Type B pancreatic cell (in vitro differentiated cells): ENCODE measurements at places on chromosomes 5 and 9.

GRCh38 chr9:113598451-113598850 lies 134.9 kb downstream of the RGS3 start:
- DNase-seq = no peak

DNA sequence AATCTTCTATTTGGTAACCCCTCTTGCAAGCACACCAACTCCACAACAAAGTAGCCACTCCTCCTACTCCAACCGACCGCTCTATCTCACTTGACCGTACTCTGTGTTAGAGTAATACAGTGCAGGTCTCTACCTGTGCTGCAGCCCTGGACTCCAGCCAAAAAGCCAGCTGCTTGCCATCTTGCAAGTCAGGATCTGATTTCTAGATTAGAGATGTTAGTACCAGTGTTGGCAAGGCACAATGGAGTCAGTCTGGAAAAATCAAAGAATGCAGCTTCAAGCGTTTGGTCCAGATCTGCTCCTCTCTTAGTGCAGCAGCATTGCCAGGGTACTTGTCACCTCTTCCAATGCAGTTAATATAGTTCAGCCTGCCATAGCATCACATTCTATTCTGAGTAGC lies 477.6 kb downstream of the ZSWIM6 start:
- no peak for DNase-seq

GRCh38 chr9:12955510-12956163 lies 180.8 kb downstream of the LURAP1L start:
- DNase-seq = no peak

DNA sequence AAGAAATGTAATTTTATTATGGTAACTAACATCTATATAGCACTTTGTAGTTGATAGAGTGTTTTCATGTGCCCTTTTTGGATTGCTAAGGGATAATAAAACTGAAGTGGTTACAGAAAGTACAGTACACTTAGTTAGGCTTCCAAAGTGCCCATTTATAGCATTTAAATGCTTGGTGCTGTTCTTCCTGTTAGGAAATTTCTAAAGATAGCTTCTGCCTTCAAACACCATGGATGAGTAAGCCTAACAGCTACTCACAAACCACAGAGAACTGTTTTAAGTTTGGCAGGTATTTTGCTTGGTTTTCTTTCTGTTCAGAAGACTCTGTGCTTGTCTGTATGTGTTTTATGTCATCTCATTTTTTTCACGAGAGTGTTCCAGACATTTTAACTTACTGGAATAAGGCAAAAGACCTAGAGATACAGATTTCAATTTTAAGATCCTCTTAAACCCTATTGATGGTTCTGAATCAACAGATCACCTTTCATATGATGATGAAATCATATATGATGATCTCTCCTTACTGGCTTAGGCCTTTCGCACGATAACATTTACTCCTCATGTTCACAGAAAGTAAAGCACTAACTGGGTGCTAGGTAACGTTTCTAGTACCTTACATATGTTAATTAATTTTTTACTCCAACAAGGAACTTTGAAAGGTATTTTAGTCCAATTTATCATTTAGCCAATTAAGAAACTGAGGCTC lies 4.4 kb downstream of the RIMOC1 start:
- DNase-seq = no peak

GRCh38 chr5:128766406-128766805 lies 198.9 kb upstream of the SLC27A6 start:
- DNase-seq = no peak

DNA sequence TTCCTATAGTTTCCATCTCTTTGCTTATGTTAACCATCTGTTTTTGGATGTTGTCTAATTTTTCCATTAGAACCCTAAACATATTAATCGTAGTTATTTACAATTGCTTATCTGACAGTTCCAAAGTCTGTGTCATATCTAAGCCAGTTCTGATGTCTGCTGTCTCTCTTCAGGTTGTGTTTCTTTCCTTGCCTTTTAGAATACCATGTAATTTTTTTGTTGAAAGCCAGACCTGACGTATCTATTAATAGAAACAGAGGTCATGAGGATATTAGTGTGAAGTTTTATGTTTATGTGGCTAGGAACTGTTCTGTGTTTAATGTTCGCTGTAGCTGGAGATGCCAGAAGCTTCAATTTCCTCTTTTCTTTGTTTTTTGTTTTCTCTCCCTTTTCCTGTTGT lies 52.2 kb downstream of the ZNF618 start:
- DNase-seq = no peak

- no peak for DNase-seq
Observed at GRCh38 chr5:113042491-113043243, 66.1 kb downstream of the DCP2 start.

DNA sequence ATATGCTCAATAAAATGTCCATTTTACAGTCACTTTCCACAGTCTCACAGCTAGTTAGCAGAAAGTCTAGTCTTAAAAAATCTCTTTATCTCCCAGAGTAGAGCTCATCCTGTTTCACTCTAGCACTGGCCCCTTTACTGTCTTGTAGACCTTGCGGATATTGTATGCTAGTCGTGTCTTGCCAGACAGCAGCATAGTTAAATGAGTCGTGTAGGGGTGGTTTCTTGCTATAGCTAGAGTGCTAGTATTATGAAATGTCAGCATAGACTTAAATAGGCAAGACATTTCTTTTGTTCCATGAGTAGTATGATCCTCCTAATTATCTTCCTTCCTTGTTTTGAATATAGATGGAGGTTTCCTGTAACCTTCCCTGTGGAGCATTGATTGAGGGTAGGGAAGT lies 77.4 kb downstream of the C7 start:
- no peak for DNase-seq

DNA sequence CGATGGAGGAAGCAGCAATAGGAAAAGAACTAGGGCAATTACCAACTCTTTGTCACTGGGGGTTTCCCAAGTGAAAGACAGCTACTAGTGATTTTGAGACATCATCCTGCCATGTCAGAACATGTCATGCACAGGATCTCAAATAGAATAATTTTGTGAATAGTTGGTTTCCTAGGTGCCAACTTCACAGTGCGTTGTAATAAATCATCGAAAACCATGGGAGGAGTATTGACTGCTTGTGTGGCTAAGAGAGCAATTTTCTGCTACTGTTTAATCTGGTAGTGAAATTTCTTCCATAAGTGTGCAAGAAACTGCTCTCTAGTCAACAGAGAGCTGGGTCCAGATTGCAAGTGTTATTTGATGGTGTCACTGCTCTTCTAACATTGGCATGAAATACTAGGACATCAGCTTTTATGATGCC lies 168.6 kb downstream of the NNT start:
- no peak for DNase-seq

- no peak for DNase-seq
Observed at GRCh38 chr5:42381973-42382372, 41.3 kb upstream of the GHR start.

GRCh38 chr9:130022566-130023143 lies 20.3 kb downstream of the FNBP1 start:
- no peak for DNase-seq

- no peak for DNase-seq
Observed at GRCh38 chr5:153562189-153562588, 71.7 kb downstream of the GRIA1 start.

DNA sequence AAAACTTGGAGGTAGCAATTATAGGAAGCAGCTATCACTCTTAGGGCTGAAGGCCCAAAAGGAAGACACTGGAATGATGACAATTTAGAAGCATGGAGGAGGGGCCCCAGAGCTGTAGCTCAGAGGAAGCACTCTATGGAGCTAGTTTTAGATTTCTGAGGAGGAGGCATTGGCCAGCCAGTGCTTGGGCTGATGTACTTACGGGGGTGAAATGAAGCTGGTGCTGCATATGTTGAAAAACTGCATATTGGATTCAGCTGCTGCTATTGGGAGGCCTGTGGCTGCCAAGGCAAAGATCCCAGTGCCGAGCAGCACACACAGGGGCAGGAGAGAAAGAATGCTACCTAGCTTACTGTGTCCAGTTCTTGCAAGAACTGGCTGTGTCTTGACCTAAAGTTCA lies 53.9 kb upstream of the HMHB1 start:
- no peak for DNase-seq

- no peak for DNase-seq
Observed at GRCh38 chr5:131282235-131282634, 18.4 kb downstream of the CDC42SE2 start.

DNA sequence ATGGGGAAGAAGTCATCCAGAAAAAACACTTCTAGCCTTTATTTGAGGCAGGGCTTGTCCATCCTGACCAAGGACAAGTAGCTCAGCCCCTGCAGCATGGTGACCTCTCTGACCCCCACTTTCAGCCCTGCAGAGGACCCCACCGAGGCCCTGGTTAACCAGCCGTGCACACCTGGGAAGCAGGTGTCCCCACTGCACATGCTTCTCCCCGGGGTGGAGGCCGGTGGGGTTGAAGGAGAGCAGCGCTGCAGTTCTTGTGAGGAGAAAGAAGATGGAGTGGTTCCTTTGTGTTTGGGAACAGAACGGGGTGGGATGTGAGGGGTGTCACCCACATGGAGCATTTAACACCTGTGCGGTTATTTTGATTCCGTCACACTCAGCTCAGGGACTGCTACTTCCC lies 21.1 kb upstream of the ZBTB34 start:
- no peak for DNase-seq

DNA sequence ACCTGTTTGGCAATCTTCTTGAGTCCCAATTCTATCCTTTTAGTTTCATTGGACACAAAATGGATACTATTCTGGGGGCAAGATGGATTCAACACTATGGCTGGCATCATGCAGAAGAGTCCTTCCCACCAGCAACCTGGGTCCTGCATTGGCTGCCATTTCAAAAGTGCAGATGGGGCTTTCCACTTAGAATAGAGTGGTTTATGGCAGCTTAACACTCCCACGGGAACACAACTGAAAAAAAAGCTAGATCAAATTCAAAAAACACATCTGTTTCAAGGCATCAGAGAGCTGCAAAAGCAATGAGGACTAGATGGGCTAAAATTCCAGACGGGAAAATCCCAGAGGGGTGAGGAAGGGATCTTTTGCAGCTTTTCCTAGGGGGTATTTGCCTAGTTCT lies 11.2 kb upstream of the HMHB1 start:
- no peak for DNase-seq

DNA sequence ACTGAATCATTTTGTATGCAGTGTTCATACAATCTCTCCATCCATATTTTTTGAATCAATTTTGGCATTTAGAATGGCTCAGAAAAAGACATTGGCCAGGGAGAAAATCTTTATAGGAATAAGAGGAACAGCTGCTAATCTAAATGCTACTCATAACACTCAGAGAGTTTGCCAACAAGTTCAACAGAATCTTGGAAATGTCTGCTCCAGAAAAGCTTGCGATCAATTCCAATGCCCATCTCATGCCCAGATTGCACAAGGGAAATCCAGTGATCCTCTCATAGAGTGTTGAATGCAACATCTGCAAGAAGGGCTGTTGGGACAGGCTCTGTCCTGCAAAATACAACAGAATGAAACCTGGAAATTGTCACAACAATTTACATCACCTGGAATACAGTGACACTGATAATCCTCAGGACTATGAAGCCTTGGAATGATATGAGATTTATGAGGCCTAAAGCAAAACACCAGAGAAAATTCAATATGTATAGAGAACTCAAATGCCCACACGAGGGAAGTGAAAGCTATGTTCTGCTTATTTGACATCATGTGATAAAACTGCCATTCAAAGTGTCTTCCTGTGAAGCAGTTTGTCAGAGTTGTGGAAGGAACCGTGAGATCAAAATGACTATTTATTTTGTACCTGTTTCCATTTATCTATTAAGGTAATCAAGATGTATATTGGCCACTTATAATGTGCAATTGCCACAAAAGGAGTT lies 190.1 kb downstream of the PARP8 start:
- no peak for DNase-seq

DNA sequence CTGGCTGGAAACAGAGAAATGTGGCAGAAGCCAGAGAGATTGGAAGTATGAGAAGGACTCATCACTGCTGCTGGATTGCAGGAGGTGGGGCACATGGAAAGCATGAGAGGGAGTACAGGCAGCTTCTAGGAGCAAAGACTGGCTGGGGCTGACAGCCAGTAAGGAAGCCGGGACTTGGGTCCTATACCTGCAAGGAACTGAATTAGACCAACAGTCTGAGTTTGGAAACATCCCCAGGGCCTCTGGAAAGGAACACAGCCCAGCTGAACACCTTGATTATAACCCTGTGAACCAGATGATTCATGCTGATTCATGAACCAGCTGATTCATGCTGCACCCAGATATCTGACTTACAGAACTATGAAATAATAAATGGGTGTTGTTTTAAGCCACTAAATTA lies 93.4 kb downstream of the OSTF1 start:
- no peak for DNase-seq

- DNase-seq = no peak
Observed at GRCh38 chr9:75186767-75187380, 98.6 kb downstream of the OSTF1 start.

GRCh38 chr5:180090769-180091546 lies 19.4 kb upstream of the RNF130 start:
- DNase-seq = no peak

- DNase-seq = no peak
Observed at GRCh38 chr5:175826980-175827379, 44.4 kb upstream of the CPLX2 start.

GRCh38 chr5:141657937-141658545 lies 6.8 kb upstream of the FCHSD1 start:
- no peak for DNase-seq

DNA sequence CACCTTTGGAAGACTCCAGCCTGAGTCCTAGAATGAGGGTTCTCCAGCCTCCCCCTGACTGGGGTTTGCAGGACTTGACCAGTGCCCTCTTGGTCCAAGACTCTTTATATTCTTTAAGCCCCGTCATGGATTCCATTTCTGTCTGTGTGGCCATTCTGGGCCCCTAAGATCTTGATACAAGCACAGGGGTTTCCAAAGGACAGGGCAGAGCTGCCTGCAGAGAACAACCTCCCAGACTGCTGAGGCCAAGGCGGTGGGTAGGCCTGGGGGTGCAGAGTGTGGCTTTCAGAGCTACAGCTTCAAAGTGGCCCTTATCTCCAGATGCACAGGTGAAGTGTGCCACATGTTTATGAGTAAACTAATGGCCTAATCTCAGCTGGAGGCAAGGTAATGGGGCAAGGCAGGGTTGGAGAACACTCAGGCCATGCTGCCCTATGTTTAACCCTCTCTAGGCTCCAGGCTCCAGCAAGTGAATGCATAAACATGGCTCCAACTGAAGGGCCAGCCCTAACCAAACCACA lies 32.1 kb downstream of the FOXI1 start:
- DNase-seq = no peak

DNA sequence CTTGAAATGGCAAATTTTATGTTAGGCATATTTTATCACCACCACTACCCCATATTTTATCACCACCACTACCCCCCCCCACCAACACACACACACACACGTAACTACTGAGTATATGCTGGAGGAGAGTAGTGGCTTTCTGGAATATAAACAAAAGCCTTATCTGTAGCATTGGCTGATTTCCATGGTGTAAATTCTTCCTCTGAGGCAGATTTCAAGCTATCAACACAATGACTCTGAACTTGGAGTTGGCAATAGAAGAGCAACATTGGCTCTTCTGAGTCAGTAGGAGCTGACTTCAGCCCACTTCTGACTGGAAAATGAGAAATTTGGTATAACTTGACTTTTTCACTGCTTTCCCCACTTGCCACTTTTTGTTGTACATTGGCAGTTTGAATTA lies 143.0 kb downstream of the CAVIN4 start:
- DNase-seq = no peak

GRCh38 chr5:134111741-134112647 lies 2.5 kb upstream of the TCF7 start:
- DNase-seq = no peak
